Osteocyte (in vitro differentiated cells): ENCODE measurements at places on chromosomes 6 and 20. TPM values are rescaled to one million over a fixed set of nuclear protein-coding genes. Genes with fewer than 3 reads are reported as not detected.

Gene OPN5
- total RNA-seq: not detected in 2 replicates

Gene SRSF3
- 209 and 216 TPM in 2 replicates for total RNA-seq

Gene ROS1
- total RNA-seq: not detected in 2 replicates

Gene MOCS1
- 14.9 and 15.1 TPM in 2 replicates for total RNA-seq

Gene RUNX2
- 25.3 and 28.1 TPM in 2 replicates for total RNA-seq

Gene GPRC6A
- total RNA-seq: not detected in 2 replicates

Gene CST4
- not detected in 2 replicates for total RNA-seq

Gene TRIM31
- not detected in 2 replicates for total RNA-seq

Gene NRSN1
- total RNA-seq: not detected in 2 replicates

Gene GHRH
- total RNA-seq: not detected in 2 replicates

Gene SNAP91
- total RNA-seq: 0.11 TPM in 1 of 2 replicates, not detected in the other

Gene SLC17A4
- total RNA-seq: not detected in 2 replicates

Gene PRDM1
- 0.29 TPM in 1 of 2 replicates, not detected in the other for total RNA-seq

Gene SNX21
- 24.4 and 25.6 TPM in 2 replicates for total RNA-seq

Gene ECT2L
- 0.13 TPM in 1 of 2 replicates, not detected in the other for total RNA-seq

Gene TAB2
- 50.6 and 53.8 TPM in 2 replicates for total RNA-seq

Gene OR12D3
- total RNA-seq: not detected in 2 replicates

Gene OR2H2
- total RNA-seq: not detected in 2 replicates

Gene BACH2
- total RNA-seq: 1.6 and 2.6 TPM in 2 replicates

Gene PLCB1
- total RNA-seq: 32.1 and 33.3 TPM in 2 replicates

Gene TRMT11
- total RNA-seq: 20.4 and 21.1 TPM in 2 replicates

Gene NQO2
- total RNA-seq: 35.5 and 40.1 TPM in 2 replicates

Gene LRP11
- total RNA-seq: 59.6 and 75.2 TPM in 2 replicates

Gene SH3BGRL2
- 1.5 and 1.9 TPM in 2 replicates for total RNA-seq

Gene FAM217A
- not detected in 2 replicates for total RNA-seq

Gene DEFB123
- total RNA-seq: not detected in 2 replicates

Gene PPIL6
- 1.9 and 2.2 TPM in 2 replicates for total RNA-seq

Gene SMOC2
- 11.5 and 11.6 TPM in 2 replicates for total RNA-seq

Gene SIRPB1
- 1.1 TPM in 2 replicates for total RNA-seq

Gene PGC
- total RNA-seq: not detected in 2 replicates

Gene COL12A1
- 2,335 and 2,423 TPM in 2 replicates for total RNA-seq

Gene OR2B6
- not detected in 2 replicates for total RNA-seq
